ENCODE measurements at places on chromosomes 4 and X.

DNA sequence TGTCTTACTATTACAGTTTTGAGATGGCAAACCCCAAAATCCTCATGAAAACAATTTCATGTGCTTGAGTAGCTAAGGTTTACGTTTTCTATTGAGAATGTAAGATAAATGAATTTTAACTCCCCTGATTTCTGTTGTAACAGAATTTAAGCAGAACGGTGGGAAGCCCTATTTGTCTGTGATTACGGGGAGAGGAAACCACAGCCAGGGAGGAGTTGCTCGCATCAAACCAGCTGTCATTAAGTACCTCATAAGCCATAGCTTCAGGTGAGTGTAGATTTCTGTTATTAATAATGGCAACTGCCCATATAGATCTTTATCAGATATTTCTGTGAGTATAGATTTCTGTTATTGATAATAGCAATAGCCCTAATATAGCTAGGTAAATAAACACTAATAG is 44.2 kb upstream of the RHOH start:
- no peak for DNase-seq

DNA sequence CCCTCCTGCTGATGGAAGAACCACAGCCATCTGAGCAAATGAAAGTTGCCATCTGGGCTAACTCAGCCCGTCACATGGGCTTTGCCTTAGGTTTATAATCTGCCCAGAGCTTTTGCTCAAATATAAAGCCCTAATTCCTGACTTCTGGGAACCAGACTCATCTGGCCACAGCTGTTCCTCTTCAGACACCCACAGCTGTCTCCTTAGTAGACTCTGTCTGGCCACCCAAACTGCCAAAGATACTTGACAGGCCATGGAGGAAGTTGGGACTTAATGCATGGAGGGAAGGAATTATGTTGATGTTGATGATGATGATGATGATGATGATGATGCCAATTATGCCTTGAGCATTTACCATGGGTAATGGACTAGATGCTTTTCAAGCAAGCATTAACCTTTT is 8.0 kb downstream of the LGI2 start:
- DNase-seq, result no peak

DNA sequence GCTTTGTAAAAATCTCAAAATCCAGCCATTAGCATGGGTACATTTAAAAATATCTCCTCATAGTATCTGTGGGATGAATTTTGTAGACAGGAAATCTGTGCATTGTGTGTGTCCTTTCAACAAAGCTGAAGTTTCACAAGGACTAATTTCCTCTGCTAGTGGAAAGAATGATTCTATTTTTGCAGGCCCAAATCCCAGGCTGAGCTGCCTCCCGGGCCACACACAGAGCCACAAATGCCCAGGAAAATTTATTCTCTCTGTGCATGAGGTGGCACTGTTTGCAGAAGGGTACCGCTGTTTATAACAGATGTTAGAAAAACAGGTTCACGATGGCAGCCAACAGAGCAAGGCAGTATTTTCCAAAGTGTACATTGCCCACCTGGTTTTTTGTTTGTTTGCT is 11.0 kb upstream of the VCX3B start:
- DNase-seq, result no peak

DNA sequence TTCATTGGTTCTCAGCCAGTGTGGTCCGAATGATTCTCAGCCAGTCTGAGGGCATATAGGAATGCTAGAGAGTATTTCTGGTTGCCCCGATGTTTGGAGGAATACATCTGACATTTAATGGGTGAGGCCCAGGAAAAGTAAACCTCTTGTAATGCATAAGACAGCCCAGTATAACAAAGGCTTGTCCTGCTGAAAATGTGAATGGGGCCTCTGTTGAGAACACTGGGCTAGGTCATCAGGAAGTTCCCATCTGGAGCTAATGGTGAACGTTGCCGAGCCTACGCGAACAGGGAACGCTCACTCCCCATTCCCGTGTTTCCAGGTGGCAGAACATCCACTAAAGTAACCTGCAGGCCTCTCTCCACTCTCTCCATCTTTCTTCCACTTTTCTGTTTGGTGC is 132.0 kb upstream of the CLNK start:
- DNase-seq, result no peak

- DNase-seq, result no peak
Observed at GRCh38 chrX:110086162-110086915, 83.4 kb downstream of the TMEM164 start.

DNA sequence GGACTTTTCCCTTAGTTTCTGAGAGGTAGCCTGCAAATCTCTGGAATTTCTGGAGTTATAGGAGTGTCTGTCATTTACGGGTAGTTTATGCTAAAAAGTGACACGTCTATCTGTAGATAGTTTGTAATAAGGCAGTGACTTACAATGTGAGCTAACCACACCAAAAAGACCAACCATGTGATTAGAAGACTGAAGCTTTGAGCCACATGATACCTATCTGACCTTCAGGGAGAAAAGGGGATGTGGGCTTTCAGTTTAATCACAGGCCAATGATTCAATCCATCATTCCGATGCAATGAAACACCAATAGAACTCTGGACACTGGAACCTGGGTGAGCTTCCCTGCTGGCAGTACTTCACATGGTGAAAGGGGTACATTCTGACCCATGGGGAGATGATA is 254.6 kb upstream of the GK2 start:
- no peak for DNase-seq

- no peak for DNase-seq
Observed at GRCh38 chr4:182583703-182584415, 333.3 kb downstream of the DCTD start.

GRCh38 chrX:150574559-150575418 is 6.4 kb downstream of the MTM1 start:
- no peak for DNase-seq

DNA sequence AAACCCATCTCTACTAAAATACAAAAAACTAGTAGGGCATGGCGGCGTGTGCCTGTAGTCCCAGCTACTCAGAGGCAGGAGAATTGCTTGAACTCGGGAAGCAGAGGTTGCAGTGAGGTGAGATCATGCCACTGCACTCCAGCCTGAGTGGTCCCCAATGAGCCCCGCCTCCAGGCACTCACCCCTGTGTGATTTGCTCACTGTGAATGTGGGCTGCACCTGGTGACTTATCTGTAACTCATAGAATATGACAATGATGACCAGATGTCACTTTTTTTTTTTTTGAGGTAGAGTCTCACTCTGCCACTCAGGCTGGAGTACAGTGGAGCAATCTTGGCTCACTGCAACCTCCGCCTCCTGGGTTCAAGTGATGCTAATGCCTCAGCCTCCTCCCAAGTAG is 49.0 kb upstream of the HOPX start:
- DNase-seq, result no peak

GRCh38 chr4:146442801-146443200 is 78.9 kb downstream of the SLC10A7 start:
- no peak for DNase-seq

GRCh38 chr4:73895201-73896175 is 26.3 kb downstream of the CXCL1 start:
- no peak for DNase-seq

- peak; percentile 88 for DNase-seq
Observed at GRCh38 chrX:13652850-13653693, at the start of gene TCEANC. Gene TCEANC (plus strand): TSS chrX:13653141. CDS start chrX:13662509, 9,368 bp downstream.
